ENCODE measurements at places on chromosomes 3 and 15.

DNA sequence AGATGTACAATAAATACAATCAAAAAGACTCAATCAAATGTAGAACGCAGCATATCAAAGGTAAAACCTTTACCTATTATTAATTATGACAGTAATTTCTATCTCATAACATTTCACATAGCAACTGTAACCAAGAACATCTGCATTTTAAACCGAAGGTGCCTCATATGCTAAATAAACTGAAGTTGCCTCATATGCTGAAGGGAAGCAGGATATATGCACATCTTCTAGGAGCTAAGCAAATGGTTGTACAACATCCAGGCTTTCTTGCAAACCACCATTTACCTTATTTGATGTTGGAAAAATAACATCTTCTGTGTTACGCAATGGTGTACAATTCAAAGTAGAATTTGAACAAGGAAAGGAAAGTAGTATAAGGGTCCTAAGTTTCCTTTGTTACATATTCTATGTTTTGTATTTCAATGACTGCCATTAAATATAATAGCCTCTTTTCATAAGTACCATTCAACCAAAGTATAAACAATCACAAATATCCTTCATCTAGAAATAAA is 145.9 kb downstream of the SATB1 start:
- no peak for DNase-seq

DNA sequence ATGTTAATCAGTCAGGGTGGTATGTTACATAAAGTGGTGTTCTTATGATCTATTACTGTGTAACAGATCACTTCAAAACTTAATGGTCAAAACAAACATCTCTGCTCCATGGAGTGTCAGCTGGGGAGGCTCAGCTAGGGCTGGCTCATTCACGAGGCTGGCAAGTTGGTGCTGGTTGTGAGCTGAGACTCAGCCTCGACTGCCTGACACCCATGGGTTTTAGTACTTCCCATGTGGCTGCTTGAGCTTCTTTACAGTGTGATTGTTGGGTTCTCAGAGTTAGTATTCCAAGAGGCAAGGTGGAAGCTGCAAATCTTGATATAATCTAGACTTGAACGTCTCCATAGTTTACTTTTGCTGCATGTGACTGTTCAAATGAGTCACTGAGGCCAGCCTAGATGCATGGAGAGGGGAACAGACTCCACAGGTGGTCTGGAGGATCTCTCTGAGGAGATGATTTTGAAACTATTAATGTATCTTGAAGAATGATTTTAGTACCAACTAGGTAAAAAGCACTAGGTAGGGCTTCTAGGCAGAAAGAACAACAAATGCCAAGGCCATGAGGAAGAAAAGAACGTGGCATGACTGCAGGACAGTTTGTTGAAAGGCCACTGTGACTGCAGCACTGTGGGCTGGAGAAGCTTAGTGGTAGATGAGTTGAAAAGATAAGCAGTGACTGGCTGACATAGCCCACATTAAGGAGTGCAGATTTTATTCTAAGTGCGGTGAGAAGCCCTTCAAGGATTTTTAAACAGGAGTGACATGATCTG is 281.1 kb upstream of the PROK2 start:
- no peak for DNase-seq

- DNase-seq = no peak
Observed at GRCh38 chr15:66782785-66783184, 80.7 kb downstream of the SMAD6 start.

- DNase-seq = no peak
Observed at GRCh38 chr3:141073580-141073979, 22.4 kb downstream of the SPSB4 start.

DNA sequence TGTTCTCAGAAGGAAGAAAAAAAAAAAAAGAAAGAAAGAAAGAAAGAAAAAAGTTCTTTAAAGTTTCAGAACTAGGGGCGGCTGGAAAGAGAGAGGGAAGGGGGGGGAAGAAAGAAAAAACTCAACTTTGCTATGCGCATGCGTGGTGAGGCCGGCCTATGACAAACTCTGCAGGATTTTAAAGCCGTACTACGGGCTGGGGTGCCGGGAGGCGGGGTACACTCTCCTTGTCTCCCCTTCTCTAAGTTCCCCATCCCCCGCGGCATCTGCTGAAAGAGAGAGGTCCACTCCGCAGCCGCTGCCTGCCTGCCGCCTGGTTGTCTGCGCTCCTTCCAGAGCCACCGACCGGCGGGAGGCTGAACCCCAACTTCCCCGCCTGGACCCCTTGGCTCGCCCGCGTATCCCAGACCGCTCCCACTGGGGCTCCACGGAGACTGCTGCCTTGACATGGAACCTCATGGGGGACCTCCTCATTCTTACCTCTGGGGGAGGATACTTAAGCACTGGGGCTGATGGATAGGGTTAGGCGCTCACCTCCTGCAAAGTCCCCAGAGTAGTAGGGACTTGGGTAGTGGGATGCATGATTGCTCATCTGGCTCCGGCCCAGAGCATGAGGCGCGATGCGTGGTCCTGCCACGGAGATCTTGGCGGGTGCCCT is 1.4 kb upstream of the WNT5A start:
- DNase-seq = peak; percentile 82

- DNase-seq = no peak
Observed at GRCh38 chr3:129416415-129416814, 12.0 kb downstream of the EFCAB12 start.

DNA sequence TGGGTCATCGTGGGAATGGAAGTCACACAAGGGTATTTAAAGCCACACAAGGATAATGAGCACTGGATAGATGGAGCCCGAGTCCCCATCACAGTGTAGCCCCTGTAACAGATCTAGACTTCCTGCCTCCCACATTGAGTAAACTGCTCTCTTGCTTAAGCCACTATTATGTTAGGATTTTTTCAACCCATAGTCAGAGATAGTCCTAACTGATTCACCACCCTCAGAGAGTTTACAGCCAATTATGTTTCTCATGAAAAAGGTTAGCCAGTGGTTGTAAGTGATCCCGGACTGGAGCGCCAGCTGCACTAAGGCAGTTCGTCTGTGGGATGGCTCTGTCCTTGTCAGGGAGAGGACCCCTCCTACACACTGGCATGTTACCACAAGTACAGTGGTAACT is 77.0 kb downstream of the KLF13 start:
- no peak for DNase-seq

- DNase-seq = peak; percentile 19
Observed at GRCh38 chr3:54660714-54661132, 267.1 kb downstream of the LRTM1 start.

- no peak for DNase-seq
Observed at GRCh38 chr3:31132132-31132769, 237.8 kb upstream of the GADL1 start.

DNA sequence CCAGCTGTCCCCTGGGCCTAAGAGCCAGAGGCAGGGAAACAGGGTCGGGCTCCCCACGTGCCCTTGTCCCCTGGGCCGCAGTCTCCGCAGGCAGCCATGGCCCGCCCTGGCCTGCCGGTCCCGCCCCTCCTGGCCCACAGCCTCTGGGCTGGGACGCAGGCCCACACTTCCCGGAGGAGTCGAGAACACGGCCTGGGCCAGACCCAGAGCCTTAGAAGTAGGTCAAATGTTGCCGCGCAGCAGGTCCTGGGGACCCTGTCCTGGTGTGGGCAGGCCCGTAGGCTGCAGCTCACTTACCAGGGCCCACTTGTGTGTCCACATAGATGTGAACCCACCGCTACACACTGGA is 4.3 kb upstream of the MYL3 start:
- DNase-seq = no peak
